AML-193 (cell line): ENCODE measurements at places on chromosomes 12 and 14.
A peak's percentile ranks its signal among the peaks of the same experiment; 100 is the strongest.

GRCh38 chr14:95291859-95292542 is 27.7 kb downstream of the CLMN start:
- DNase-seq = no peak

DNA sequence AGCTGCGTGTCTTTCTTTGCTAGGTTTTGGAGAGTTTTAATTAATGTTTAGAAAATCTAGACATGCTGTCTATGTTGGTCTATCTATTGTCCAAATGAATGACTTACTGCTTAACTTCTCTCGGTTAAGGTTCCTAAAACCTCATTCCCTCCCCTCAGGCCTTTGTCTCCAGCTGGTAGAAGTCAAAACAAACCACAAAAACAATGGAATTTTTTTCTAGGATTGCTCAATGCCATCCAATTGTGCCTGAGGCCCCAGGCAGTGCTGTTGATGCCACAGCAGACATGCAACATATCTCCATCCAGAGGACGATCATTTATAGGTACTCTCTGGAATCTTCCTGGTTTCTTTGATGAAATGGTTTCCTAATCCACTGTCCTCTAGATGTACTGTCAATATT is 448.2 kb upstream of the TBX3 start:
- DNase-seq = no peak

DNA sequence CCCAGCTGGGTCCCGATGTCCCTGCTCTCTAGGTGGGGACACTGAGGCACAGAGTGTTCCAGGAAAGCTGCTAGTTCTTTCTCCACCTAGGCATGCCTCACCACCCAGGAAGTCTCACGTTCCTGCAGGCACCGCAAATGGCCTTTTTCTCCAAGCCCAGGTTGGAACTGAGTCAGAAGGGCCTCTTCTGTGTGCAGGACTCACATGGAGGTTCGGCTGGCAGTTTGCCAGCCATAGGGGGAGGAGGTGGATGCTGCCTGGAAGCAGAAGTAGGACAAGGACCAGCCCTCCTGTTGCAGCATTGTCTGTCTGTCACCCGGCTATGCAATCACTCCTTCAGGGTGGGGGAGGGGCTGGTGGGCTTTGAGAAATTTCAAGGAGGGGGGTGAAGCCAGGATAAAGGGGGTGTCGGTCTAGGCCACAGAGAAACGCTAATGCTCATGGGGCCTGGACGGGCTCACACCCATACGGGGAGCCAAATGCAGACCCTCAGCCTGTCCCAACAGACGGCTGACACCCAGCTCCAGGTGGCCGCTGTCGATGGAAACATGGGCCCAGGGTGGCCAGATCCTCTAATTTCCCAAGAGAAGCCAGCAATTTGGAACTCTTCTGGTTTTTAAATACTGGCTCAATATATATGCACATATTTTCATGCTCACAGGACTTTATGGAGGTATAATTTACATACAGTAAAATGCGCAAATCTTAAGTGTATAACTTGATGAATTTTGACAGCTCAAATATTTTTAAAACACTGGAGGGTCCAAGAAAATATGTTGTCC is 120.5 kb downstream of the PHETA1 start:
- DNase-seq = no peak

- no peak for DNase-seq
Measured at GRCh38 chr14:100810435-100810834, 15.5 kb upstream of the MEG3 start.

DNA sequence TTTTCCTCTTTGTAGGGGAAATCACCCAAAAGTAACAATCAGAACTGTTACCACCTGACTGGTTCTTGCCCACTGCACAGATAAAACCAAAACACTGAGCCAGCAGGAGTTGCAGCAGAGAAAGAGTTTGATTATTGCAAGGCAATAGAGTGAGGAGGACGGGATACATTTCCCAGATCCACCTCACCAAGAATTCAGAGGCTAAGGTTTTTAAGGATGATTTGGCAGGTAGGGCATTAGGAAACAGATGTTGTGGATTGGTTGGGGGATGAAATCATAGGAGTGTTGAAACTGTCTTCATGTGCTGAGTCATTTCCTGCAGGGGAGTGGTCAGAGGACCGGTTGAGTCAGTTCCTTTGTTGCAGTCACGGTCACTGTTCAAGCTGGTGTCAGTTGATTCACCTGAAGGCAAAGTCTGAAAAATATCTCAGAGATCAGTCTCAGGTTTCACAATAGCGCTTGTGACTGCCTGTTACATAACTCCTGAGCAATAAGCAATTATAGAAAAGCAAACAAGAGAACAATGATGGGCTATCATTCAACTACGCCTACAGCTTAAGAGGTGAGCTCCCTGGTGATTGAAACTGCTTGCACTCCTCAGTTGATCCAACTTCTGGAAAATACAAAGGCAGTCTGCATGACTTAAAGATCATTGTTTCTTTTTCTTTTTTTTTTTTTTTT is 20.3 kb upstream of the AMN1 start:
- peak; percentile 87 for DNase-seq

- no peak for DNase-seq
Measured at GRCh38 chr12:103397536-103397935, 98.2 kb downstream of the C12orf42 start.

- DNase-seq = no peak
Measured at GRCh38 chr12:50061946-50062686, 4.7 kb downstream of the ASIC1 start.

DNA sequence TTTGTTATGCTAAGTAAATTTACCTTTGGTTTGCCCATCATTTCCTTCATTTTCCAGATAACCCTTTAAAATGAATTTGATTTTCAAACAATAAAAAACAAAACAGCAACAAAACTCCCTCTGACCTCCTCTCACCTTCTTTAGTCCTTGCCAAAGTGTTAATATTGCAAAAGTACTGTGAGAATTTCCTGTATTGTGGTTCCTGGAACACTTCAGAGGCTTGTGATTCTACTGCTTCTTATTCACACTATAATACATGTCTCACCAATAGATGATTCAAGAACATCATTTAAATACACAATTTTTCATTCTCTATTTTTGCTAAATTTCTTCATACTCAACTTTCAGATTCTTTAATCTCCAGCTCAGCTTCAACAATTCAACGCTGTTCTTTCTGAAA is at the start of gene KLRD1:
Gene KLRD1, plus strand, starts transcription at position 241 of the 400 bp plus-strand sequence. CDS start 208 bp downstream, outside the sequence.
- DNase-seq = peak; percentile 33

DNA sequence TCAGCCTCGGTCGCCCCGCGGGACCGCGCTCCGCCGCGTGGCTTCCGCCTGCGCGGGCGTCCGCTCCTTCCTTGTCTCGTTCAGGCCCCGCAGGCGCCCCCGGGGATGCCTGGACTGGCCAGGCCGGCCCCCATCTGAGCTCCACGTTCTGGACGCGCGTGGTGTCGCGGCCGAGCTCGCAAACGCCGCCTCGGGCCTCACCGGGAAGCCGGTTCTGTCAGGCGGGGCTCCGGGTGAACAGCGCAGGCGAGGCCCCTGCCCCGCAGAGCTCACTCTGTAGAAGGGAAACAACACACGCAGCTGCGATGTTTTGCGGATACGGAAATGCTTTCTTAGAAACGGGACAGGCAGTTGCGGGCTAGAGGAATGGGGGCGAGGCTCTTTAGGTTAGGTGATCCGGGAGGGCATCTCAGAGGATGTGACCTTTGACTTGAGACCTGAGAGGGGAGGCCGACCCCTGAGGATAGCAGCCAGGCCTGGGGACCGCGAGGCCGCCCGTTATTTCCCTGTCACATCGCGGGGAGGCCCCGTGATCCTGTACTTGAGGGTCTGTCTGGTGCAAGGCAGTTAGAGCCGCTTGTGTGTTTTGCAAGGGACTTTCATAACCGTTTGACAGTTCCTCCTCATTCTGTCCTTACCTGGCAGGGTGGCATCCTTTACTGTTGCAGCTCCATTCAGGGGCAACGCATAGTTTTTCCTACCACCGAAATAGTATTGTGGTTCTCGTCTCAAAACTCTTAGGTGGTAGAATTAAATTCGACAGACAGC is 584 bp downstream of the VRK1 start:
- DNase-seq = peak; percentile 42

GRCh38 chr14:96049932-96050331 is 10.8 kb downstream of the C14orf132 start:
- no peak for DNase-seq

DNA sequence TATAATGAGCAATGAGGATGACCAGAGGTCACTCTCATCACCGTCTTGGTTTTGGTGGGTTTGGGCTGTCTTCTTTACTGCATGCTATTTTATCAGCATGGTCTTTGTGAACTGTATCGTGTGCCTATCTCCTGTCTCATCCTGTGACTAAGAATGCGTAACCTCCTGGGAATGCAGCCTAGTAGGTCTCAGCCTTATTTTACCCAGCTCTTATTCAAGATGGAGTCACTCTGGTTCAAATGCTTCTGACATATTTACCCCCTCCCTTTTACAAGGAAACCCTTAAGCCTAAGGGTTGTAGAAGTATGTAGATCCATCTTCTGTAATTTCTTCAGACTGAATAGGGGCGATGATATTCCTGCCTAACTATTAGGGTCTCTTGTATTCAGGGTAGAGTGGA is 8.4 kb downstream of the IFI27L1 start:
- no peak for DNase-seq

DNA sequence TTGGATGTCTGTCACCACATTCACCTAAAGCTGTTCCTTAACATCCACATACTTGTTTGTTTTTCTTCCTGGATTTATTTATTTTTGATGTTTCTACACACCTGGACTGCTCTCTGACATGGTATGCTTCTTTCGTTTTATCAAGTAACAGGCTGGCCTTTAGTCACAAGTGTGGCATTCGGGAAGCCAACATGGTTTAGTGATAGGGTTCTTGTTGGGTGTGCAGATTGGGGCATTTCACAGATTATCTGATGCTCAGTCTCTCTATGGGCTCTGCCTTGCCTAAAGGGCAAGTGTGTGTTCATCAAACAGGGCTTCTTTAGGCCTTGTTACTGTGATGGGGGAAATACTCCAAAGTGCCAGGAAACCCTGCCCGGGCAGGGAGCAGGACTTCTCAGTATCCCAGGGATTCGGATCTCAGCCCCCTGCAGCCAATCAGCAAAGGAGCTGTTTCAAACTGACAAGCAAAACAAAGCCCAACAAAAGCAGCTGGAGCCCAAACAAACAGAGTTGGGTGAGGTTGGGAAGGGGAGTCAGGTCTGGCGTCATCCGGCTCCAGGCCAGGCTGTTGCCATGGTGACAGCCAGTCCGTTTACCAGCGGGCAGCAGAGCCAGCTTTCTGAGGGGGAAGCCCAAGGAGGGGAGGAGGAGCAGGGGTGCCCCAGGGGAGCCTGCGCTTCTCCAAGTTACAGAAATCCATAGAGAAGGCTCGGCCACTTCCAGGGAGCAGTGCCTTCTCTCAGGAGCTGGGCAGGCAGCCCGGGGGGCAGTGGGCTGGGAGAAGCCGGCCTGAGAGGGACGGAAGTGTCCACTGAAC is 31.9 kb downstream of the FOS start:
- DNase-seq = no peak

- DNase-seq = no peak
Measured at GRCh38 chr12:110635055-110635454, 21.1 kb downstream of the TCTN1 start.

GRCh38 chr14:29749327-29749726 is 178.3 kb downstream of the PRKD1 start:
- DNase-seq = no peak

DNA sequence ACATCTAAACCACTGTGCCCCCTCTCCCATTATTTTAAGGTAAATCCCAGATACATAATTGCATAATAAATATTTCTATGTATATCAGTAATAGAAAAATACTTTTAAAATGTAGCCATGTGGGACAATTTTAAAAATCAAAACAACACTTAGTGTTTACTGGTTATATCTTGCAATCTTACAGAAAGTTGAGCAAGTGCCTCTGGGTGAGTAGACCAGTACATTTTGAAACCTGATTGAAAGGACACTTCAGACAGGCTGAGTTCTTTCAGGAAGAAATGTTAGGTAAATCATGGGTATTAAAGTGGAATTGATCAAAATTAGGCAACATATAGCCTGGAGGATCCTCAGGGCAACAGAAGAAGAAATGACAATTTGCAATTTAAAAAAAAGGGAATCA is 7.2 kb downstream of the SLC38A4 start:
- no peak for DNase-seq

DNA sequence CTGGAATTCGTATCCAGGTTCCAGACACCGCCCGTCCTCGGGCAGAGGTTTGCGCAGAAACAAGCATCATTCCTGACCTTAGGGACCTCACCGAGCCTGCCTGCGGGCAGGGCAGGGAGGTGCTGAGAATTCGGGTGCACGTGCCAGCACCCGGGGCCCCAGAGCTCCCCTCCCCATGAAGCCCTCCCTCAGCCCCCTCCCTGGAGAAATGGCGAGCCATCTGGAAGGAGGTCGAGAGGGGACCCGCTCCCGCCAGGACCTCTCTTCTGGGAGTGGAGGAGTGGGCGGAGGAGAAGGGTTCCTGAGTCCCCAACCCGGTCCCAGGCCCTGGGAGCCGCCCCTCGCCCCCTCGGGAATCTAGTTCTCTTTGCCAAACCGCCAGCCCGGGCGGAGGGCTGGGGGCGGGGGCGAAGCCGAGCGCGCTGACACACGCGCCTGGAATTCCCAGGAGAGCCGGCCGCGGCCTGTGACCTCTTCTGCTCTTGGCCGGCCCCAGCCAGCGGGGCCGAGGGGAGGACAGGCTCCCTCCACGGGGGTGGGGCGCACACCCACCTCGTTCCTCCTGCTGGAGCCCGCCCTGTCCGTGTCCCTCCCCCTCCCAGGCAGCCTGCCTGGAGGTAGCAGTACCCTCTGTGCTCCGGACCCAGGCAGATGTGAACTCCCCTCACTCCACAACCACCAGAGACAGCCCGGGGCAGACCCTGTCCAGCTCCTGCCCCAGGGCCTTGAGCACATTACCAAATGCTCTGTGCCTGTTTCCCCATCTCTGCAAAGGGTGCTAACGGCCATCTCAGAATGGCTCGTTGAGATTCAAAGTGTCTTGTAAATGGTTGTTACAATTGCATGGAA is 23.0 kb upstream of the GPR132 start:
- DNase-seq = no peak

DNA sequence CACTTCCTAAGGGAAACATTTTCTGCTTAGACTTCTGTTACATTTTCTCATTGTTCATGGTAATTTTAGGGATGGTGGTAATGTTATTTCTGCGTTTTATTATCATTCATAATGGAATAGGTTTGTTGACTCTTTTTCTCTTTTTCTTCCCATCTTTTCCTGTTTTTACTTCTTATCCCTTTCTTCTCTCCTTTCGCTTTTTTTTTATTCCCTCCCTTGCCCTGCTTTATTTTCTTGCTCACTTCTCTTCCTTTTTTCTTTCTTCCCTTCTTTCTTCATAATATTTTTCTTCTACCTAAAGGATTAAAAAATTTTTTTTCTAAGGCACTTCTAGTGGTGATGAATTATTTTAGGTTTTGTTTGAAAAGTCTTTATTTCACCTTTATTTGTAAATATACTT is 45.6 kb downstream of the CNOT2 start:
- DNase-seq = no peak

GRCh38 chr12:53500142-53500775 is 824 bp upstream of the TARBP2 start:
- DNase-seq = peak; percentile 51

- DNase-seq = no peak
Measured at GRCh38 chr12:133226690-133227089, 9.0 kb downstream of the ANHX start.

- no peak for DNase-seq
Measured at GRCh38 chr14:63200035-63200740, 4.1 kb upstream of the RHOJ start.

- DNase-seq = no peak
Measured at GRCh38 chr14:89065879-89066278, 241.4 kb downstream of the TTC8 start.
